ENCODE measurements at places on chromosomes 7 and 10. TPM values are rescaled to one million over a fixed set of nuclear protein-coding genes. Genes with fewer than 3 reads are reported as not detected.

DNA sequence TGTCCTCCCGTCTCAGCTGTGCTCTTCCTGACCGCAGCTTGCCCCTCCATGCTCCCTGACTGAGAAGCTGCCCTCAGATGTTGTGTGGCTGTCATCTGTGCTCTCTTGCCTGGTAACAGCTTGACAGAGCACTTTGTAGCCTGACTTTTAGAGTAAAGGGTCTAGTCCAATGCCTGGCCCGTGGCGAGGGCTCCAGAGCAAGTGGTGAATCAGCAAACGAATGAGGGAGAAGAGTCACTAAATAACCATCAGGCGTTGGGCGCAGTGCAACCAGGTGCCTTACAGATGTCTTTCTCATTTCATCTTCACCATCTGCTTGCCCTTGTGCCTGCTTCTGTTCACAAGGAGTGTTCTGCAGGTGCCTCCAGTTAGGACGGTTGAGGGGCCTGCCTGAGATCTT lies 45.6 kb downstream of the MKI67 start:
- DNase-seq, result no peak

- DNase-seq, result no peak
These were observed 69.8 kb upstream of the TMEM140 start for GRCh38 chr7:135078051-135078450.

GRCh38 chr10:34872820-34873219 lies 57.7 kb upstream of the PARD3 start:
- DNase-seq, result no peak

DNA sequence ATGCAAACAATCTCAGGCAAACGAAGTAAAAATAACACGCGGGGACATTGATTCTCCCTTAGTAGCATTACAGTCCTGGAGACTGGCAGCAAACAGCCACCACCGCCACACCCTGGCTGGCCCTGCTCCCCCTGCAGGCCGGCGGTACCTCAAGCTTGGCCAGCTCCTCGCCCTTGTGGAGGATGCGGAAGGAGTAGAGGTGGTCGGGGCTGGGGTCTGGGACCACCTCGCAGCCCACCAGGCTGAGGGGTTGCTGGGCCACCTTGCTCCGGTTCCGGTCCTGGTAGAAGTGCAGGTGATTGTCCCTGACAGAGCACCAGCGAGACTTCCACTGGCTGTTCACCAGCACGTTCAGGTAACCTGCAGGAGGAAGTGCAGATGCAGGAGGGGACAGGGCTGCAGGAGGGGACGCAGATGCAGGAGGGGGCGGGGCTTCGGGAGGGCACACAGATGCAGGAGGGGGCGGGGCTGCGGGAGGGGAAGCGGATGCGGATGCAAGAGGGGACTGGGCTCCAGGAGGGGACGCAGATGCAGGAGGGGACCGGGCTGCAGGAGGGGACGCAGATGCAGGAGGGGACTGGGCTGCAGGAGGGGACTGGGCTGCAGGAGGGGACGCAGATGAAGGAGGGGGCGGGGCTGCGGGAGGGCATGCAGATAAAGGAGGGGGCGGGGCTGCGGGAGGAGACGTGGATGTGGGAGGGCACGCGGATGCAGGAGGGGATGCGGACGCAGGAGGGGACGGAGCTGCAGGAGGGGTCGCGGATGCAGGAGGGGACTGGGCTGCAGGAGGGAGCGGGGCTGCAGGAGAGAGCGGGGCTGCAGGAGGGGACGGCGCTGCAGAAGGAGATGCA lies 65.7 kb downstream of the VWA2 start:
- DNase-seq, result peak; percentile 25

The GBX1 gene
- polyA plus RNA-seq, result 0.59 TPM

GRCh38 chr7:52179934-52180333 lies 855.5 kb upstream of the POM121L12 start:
- DNase-seq, result no peak

All from muscle of leg (tissue), 16 donors.